ENCODE measurements at places on chromosomes 4 and X. TPM values are rescaled to one million over a fixed set of nuclear protein-coding genes. Genes with fewer than 3 reads are reported as not detected.

The MXD4 gene
- total RNA-seq, result 75.4 TPM

The MED14 gene
- total RNA-seq, result 52.0 TPM

GRCh38 chrX:129599996-129600395 is 54.8 kb downstream of the APLN start:
- H3K4me1 ChIP-seq, result no peaks in the 10 kb centered on the region
- no peak overlapping the region for H3K4me3 ChIP-seq
- no peak overlapping the region for H3K27ac ChIP-seq
- H3K36me3 ChIP-seq, result no peaks in the 10 kb centered on the region
- H3K27me3 ChIP-seq, result no peaks in the 10 kb centered on the region

DNA sequence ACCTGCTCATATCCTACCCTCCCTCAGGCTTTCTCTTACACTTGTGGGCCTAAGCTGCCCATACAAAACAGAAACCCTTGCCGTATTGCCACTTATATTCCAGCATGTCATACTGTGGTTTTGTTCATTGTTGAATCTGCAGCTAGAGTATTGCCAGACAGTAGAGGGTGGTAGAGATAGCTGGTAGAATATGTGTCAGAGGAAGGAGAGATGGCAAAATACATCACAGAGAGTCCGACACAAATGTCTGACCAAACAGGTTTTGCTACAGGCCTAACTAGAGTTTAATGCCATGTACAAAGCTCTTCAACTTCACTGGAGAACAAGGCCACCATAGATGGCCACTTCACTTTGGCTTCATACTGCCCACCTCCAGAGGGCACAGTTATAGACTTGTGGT is 160.1 kb downstream of the EFHC2 start:
- no peaks in the 10 kb centered on the region for H3K36me3 ChIP-seq
- no peaks in the 10 kb centered on the region for H3K4me1 ChIP-seq
- H3K4me3 ChIP-seq, result no peak overlapping the region
- no peak for DNase-seq

DNA sequence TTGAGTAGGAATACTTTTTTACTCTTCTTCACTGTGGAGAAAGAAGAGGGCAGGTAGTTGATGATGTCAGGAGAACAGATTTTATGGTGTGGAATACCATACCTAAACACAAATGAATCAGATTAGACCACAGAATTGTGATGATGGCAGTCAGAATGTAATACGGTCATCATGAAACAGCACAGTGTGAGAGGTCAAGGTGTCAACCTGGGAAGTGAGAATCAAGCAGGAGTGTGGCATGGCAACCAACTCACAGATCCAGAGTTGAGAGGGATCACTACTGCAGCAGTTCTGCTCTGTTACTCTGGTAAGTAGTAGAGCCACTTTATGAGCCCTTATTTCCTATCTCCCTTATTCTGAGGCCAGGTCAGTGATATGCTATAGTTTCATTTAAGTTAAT is 27.7 kb downstream of the METTL14 start:
- no peak overlapping the region for H3K4me3 ChIP-seq
- peaks cover 4% of the 10 kb centered on the region for H3K36me3 ChIP-seq
- H3K4me1 ChIP-seq, result no peaks in the 10 kb centered on the region
- no peak for DNase-seq

DNA sequence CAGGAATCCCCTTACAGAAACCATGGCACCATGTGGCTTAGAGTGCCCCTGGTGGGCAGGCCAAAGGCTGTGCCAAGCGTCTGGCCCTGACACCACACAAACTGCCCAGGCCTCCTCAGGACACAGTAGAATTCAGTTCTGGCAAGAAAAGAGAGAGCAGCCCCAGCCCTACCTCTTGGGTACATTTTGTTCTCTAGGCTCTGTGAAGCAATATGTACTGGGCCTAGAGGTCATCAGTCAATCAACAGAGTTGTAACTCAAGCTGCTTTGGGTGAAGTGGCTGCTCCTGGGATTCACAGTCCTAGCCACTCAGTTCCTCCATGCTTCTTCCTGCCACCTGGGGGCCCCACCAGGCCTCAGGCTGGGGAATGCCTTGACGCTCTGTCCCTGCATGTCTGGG is 158.1 kb upstream of the MAMLD1 start:
- H3K27me3 ChIP-seq, result no peaks in the 10 kb centered on the region
- peaks cover 2% of the 10 kb centered on the region for H3K4me1 ChIP-seq

GRCh38 chr4:61866378-61867030 is 666.4 kb downstream of the ADGRL3 start:
- DNase-seq, result no peak
- no peak overlapping the region for H3K4me3 ChIP-seq
- no peaks in the 10 kb centered on the region for H3K4me1 ChIP-seq
- no peaks in the 10 kb centered on the region for H3K36me3 ChIP-seq
- no peak overlapping the region for H3K27ac ChIP-seq

All from aorta (tissue), 5 donors.